Lung microvascular endothelial cell (primary cell): ENCODE measurements at places on chromosomes 3 and 15. TPM values are rescaled to one million over a fixed set of nuclear protein-coding genes. Genes with fewer than 3 reads are reported as not detected.

The ZNF662 gene
- total RNA-seq: 0.44 and 1.8 TPM in 2 replicates

The CHRNB4 gene
- not detected in 2 replicates for total RNA-seq

The ADAMTS9 gene
- 20.6 and 21.1 TPM in 2 replicates for total RNA-seq

The LXN gene
- total RNA-seq: 36.7 and 46.4 TPM in 2 replicates

The CPOX gene
- total RNA-seq: 15.7 and 16.9 TPM in 2 replicates

The FAM43A gene
- total RNA-seq: 93.1 and 227 TPM in 2 replicates

The RNF111 gene
- total RNA-seq: 13.5 and 18.7 TPM in 2 replicates

The GPR27 gene
- total RNA-seq: not detected in 2 replicates

The MON1A gene
- 5.7 and 7.9 TPM in 2 replicates for total RNA-seq

The ZNF774 gene
- 0.65 and 0.79 TPM in 2 replicates for total RNA-seq

The PCOLCE2 gene
- total RNA-seq: not detected in 2 replicates

The ITIH1 gene
- total RNA-seq: not detected in 2 replicates

The PRR23B gene
- not detected in 2 replicates for total RNA-seq

The CHRNA7 gene
- 0.65 TPM in 1 of 2 replicates, not detected in the other for total RNA-seq

The CD96 gene
- not detected in 2 replicates for total RNA-seq

The ZBTB47 gene
- total RNA-seq: 9.8 and 23.6 TPM in 2 replicates

The SFMBT1 gene
- total RNA-seq: 1.6 and 1.7 TPM in 2 replicates

The SPTSSB gene
- not detected in 2 replicates for total RNA-seq

The NCKIPSD gene
- 4.2 and 5.2 TPM in 2 replicates for total RNA-seq

The TGM5 gene
- not detected in 2 replicates for total RNA-seq

The LINGO1 gene
- under 0.01 and 0.22 TPM in 2 replicates for total RNA-seq

The PLCB2 gene
- total RNA-seq: under 0.01 and 0.44 TPM in 2 replicates

The CPN2 gene
- not detected in 2 replicates for total RNA-seq

The RASGRP1 gene
- total RNA-seq: under 0.01 TPM in 2 replicates

The DGKG gene
- total RNA-seq: 2.0 TPM in 1 of 2 replicates, not detected in the other

The LNP1 gene
- total RNA-seq: 0.44 and 0.60 TPM in 2 replicates

The GPR62 gene
- not detected in 2 replicates for total RNA-seq

The U2SURP gene
- 18.5 and 27.2 TPM in 2 replicates for total RNA-seq

The WNT7A gene
- not detected in 2 replicates for total RNA-seq

The SLC22A13 gene
- total RNA-seq: under 0.01 TPM in 2 replicates

The TMEM62 gene
- total RNA-seq: 10.0 and 12.3 TPM in 2 replicates

The FOXL2NB gene
- not detected in 2 replicates for total RNA-seq

The CHCHD6 gene
- 4.6 and 5.4 TPM in 2 replicates for total RNA-seq

The MFGE8 gene
- 31.2 and 40.1 TPM in 2 replicates for total RNA-seq

The GUCA1C gene
- total RNA-seq: not detected in 2 replicates

The ADAMTS7 gene
- total RNA-seq: 2.6 and 7.0 TPM in 2 replicates

The DPPA4 gene
- not detected in 2 replicates for total RNA-seq

The BCHE gene
- 11.6 and 36.5 TPM in 2 replicates for total RNA-seq

The CSPG5 gene
- total RNA-seq: under 0.01 and 0.40 TPM in 2 replicates

The SHQ1 gene
- total RNA-seq: 9.8 and 11.3 TPM in 2 replicates

The UROC1 gene
- not detected in 2 replicates for total RNA-seq

The DAZL gene
- total RNA-seq: not detected in 2 replicates

The AP3B2 gene
- total RNA-seq: not detected in 2 replicates

The GPR156 gene
- total RNA-seq: not detected in 2 replicates

The C3orf20 gene
- total RNA-seq: under 0.01 TPM in 1 of 2 replicates, not detected in the other

The UBE3A gene
- total RNA-seq: 27.5 and 48.8 TPM in 2 replicates

The DNAJA4 gene
- total RNA-seq: 1.1 and 1.6 TPM in 2 replicates
